Activated T-cell treated with anti-CD3 and anti-CD28 coated beads, Interleukin-2, amount 50 U/mL, for 24 hours (primary cell): ENCODE measurements at places on chromosomes 16 and 17.
A peak's percentile ranks its signal among the peaks of the same experiment; 100 is the strongest.

DNA sequence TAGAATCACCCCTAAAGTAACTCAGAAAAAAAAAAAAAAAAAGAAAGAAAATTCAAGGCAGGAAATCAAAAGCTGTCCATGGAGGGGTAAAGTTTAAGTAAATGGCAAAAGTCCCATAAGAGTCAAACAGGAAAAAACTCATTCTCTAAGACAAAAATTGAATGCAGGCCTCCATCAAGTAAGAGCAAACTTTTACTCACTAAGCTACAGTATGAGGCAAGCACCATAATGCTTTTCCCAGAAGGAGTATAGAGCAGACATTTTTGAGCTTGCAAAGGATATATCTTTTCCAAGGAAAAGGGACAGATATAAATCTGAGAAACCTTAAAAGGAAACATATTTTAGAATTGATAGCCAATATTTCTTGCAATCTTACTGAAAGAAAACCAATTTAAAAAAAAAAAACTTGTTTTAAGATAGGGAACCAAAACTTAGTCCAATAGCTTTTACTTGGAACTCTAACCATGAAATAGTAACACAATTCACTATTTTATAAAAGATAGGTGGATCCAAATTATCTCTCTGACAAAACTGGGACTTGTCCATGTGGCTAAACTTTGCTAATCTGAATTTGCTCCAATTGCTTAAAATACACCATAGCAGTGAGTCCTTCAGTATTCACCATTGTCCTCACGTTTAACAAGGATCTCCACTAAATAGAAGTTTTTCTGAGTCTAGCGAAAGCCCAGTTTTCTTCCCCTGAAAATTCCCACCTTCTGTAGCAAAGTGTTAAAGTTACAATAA is 99.8 kb downstream of the CDH11 start:
- H3K4me1 ChIP-seq: no peaks in the 10 kb centered on the region
- no peak overlapping the region for H3K4me3 ChIP-seq
- no peaks in the 10 kb centered on the region for H3K27me3 ChIP-seq
- no peak for DNase-seq

GRCh38 chr16:31194898-31195297 is 7.7 kb downstream of the PYCARD start:
- H3K4me3 ChIP-seq: no peak overlapping the region
- peaks cover 67% of the 10 kb centered on the region for H3K4me1 ChIP-seq
- H3K36me3 ChIP-seq: peaks cover 97% of the 10 kb centered on the region
- no peaks in the 10 kb centered on the region for H3K27me3 ChIP-seq

DNA sequence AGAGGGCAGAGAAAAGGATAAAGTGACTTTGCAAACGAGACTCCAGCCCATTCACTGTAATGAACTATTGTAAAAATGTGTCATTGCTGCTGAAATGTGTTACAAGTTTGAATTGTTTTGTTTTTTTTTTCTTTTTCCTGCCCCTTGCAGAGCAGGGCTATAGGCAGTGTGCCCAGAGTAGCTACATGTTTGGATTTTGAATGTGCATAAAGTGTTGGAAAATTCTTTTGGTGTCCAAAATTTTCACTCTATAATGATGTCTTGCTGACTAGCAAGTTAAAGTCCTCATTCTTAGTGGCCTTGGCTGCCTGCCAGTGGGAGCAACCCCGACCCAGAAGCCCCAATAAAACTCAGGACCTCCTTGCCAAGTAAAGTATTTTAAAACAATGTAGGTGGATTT is 66.5 kb downstream of the IGF2BP1 start:
- H3K27ac ChIP-seq: no peak overlapping the region
- no peak for DNase-seq
- no peaks in the 10 kb centered on the region for H3K27me3 ChIP-seq
- H3K4me3 ChIP-seq: no peak overlapping the region
- no peaks in the 10 kb centered on the region for H3K4me1 ChIP-seq

- H3K27me3 ChIP-seq: peaks cover 4% of the 10 kb centered on the region
- H3K27ac ChIP-seq: peak within 1 kb of the TSS; percentile 61
- peak; percentile 70 for DNase-seq
- peaks cover 54% of the 10 kb centered on the region for H3K4me1 ChIP-seq
Measured at GRCh38 chr17:7043497-7044198, at the start of gene SLC16A11. TSS of gene SLC16A11 (minus strand) at chr17:7044092. CDS start at chr17:7043513, 579 bp downstream.

- H3K27me3 ChIP-seq: no peaks in the 10 kb centered on the region
- no peak overlapping the region for H3K27ac ChIP-seq
Measured at GRCh38 chr16:74291577-74292208, 4.9 kb upstream of the PSMD7 start.

DNA sequence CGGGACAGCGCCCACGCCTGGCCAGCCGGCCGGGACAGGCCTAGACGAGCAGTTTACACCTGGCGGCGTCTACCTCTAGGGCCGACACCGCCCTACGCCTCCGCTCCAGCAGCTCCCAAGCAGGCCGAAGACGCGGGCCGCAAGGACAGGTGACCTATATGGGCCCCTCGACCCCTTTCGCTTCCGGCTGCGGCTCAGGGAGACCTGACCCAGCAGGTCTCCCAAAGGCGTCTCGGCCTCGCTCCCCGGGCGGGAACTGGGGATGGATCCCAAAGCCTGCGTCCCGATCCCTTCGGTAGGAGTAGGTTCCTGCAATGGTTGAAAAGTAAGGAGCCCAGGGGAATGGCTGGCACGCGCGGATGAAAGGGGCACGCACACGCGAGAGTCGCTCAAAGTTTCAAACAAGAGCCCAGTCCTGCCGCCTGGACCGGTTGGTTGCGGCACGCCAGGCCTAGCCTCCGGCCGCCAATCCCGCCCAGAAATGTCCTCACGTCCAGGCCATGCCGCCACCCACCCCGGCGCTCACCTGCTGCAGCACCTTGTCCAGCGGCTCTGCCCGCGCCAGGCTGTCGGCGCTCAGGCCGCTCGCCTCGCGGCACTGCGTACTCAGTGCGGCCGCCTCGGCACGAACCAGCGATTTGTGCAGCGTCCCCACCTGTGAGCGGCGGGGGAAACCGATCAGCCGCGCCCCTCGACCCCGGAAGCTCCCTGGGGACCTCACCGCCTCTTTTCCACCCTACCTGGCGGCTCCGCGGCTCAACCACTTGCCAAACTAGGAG is 630 bp downstream of the ESRP2 start:
- H3K4me1 ChIP-seq: peaks cover 42% of the 10 kb centered on the region
- H3K27me3 ChIP-seq: no peaks in the 10 kb centered on the region
- DNase-seq: peak; percentile 34
- H3K4me3 ChIP-seq: peak overlapping the region; percentile 18
- H3K27ac ChIP-seq: no peak overlapping the region
- peaks cover 13% of the 10 kb centered on the region for H3K36me3 ChIP-seq

GRCh38 chr17:21269394-21269793 is 15.1 kb upstream of the MAP2K3 start:
- no peaks in the 10 kb centered on the region for H3K27me3 ChIP-seq
- DNase-seq: no peak
- no peak overlapping the region for H3K4me3 ChIP-seq
- peaks cover 16% of the 10 kb centered on the region for H3K4me1 ChIP-seq
- H3K36me3 ChIP-seq: no peaks in the 10 kb centered on the region
- no peak overlapping the region for H3K27ac ChIP-seq

DNA sequence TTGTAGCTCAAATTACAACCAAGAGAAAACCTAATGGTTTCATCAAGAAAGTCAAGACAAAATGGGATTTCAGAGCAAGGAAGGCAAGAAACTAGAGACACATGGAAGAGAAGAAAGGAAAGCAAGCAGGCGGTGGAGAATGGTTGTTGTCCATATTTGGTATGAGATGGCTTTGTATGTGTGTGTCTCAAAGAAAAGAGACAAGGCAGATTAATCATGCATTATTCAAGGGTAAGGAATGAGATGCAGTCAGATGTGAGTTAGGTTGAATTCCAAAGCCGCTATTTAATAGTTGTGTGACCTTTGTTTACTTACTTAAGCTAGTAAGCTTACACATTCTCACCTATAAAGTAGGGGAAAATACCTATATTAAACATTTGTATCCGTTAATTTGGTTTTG is 1029.6 kb downstream of the CDH11 start:
- no peak overlapping the region for H3K27ac ChIP-seq
- no peak overlapping the region for H3K4me3 ChIP-seq
- H3K36me3 ChIP-seq: no peaks in the 10 kb centered on the region
- no peaks in the 10 kb centered on the region for H3K27me3 ChIP-seq
- DNase-seq: no peak
- no peaks in the 10 kb centered on the region for H3K4me1 ChIP-seq

DNA sequence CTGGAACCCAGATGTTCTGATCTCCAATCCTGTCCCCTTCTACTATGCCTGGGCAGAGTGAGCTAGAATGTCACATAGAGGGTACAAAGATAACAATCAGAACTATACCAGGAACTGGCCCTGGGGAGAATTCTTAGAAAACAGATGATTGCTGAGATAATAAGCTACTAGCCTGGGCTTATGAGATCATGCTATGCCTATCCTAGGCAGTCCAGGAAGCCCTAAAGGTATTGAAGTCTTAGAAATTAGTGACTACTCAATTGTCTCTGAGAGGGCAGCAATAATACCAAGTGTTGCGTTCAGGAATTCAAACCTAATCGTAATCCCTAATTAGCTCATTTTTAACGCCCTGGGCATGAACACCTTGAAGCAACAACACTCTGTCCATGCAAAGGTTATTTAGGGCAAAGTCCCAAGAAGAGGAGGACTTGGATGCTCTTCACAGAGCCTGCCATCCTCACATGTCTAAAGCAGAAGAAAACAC is 77.1 kb downstream of the MMD start:
- DNase-seq: no peak
- peaks cover 12% of the 10 kb centered on the region for H3K27me3 ChIP-seq
- peaks cover 55% of the 10 kb centered on the region for H3K4me1 ChIP-seq
- no peaks in the 10 kb centered on the region for H3K36me3 ChIP-seq
